ENCODE measurements at places on chromosomes 3 and 15.

GRCh38 chr3:189267981-189268613 lies 96.3 kb downstream of the TPRG1 start:
- DNase-seq = no peak

DNA sequence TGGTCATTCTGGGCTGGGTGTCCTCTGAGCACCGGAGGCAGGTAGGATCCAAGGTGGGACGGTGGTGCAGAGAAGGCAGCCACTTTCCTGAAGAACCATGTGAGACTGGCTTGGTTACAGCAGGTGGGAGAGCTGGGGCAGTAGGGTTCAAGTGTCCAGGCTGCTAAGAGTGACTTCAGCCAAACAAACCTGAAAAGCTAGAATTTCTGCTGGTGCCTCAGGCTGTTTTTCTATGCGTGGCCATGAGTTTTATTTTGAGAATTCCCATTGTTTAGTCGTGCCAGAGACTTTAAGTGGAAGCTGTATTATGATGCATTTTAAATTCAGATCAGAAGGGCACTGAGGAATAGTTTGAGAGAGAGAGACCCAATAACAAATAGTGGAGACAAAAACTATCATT lies 20.1 kb downstream of the USP13 start:
- DNase-seq = no peak

DNA sequence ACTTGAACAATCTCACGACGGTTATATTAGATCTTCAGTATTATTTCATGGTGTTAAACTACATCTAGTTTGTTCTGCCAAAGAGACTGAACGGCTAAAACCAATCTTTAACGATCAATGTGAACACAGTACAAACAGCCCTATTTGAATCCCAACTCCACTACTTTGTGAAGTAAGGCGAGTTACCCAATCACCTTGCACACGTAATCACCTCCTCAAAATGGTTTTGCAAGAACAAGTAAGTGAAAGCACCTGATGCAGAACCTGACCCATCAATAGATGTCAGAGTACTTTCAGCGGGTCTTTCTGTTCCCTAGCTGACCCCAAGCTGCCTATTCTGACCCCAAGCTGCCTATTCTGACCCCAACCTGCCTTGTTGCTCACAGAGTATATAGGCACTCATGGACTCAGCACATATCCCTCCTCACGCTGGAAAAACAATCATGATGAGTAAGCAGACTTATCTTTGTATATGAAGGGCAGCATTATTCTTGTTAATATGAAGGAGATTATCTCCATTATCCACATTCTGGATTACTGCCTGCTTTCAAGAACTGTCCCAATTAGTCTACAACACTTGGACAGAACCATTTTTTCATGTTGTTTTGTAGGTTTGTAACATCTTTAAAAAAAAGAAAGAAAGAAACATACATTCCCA lies 3.7 kb downstream of the KPNA1 start:
- no peak for DNase-seq

DNA sequence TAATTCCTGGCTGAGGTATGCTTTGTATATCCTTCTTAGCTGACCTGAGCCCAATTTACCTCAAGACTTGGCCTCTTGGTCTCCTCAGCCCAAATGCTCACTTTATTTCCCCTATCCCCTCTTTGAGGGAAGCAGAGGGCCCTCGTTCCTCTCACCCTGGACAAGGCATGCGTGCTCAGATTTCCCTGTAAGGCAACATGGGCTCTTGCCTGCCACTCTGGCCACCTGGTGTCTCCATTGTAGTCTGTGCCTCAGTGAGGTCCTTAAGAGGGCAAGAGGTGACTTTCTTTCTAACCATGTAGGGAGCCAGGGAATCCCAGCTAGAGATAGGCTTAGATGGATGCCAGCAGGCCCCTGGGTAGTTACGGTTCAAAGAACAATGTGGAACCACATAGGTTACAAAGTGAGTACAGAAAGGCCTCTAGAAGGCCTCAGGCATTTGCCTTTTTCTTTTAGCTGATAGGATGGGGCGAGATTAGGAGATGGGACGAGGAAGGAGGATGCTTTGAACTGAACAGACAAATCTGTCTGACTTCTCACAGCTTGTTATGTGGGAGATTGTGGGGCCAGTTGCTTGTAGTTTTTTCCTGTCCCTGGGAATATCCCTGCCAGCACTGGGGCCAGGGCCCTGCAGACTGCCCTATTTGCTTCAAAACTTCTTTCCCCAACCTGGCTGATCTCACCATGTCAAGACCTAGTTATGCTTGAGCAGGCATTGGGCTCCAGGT lies 1.1 kb upstream of the INTS14 start:
- DNase-seq = no peak

GRCh38 chr3:111323019-111323418 lies 219.0 kb upstream of the CD96 start:
- no peak for DNase-seq

- no peak for DNase-seq
Observed at GRCh38 chr3:45936261-45936660, 7.0 kb upstream of the CXCR6 start.

- no peak for DNase-seq
Observed at GRCh38 chr3:123568875-123569274, 16.0 kb downstream of the HACD2 start.

DNA sequence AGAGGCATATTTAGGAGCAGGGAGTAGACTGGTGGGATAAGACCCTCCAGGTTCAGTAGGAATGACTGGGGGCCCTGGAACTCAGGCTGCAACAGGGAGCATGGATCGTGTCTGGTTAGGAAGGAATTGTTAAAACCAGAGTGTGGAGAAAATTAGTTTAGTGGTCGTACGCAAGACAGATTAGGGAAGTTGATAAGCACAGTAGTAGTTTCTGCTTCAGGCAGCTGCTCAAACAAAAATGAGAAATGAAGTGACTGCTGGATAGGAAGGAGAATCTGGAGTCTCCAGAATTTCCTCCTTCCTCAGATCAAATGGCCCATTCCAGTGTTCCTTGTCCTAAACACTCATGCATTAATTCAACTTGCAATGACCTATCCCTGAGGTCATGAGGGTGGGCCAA lies 11.2 kb downstream of the MYD88 start:
- DNase-seq = no peak

DNA sequence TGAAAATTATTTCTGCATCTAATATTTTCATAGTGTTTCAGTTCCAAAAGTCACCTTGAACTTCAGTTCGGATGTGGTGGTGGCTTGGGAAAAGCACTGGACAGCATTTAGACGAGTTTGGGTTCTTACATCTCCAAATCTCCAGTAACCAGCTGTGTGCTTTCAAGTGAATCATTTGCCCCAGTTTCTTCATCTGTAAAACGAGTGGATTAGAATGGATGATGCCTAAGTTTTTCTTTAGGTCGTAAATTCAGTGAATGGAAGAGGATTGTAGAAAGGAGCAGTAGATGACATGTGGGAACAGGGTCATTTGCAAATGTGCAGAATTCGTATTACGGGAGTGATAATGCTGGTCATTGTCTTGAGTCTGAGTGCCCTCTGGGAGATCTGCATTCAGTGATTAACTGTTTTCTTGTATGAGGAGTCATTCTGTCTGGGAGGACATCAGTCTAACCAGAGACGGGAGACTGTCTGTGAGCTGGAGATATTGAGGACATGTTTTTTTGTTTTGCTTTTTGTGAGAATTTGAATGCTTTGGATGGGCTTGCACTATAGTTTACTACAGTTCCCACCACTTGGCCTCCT lies 641.6 kb upstream of the TBL1XR1 start:
- DNase-seq = no peak

- DNase-seq = no peak
Observed at GRCh38 chr3:171013822-171014748, 12.4 kb downstream of the SLC2A2 start.

- no peak for DNase-seq
Observed at GRCh38 chr3:41419809-41420208, 220.5 kb downstream of the CTNNB1 start.

DNA sequence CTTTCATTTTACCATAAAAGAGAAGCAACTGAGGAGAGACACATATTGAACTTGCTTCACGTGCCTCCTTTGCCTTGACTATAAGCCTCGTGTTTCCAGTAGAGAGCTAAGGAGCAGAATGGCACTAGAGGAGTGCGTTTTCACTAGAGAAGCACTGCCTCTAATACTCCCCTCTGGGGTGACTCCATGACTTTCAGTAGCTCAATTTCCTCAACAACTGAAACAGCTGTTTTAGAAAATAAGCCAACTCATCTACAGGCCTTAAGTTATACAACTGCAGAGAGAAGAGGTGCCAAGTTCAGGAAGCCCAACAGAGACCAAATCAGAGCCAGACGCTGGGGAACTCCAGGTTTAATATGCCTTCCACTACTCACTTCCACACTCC lies 1.9 kb downstream of the UBP1 start:
- no peak for DNase-seq

DNA sequence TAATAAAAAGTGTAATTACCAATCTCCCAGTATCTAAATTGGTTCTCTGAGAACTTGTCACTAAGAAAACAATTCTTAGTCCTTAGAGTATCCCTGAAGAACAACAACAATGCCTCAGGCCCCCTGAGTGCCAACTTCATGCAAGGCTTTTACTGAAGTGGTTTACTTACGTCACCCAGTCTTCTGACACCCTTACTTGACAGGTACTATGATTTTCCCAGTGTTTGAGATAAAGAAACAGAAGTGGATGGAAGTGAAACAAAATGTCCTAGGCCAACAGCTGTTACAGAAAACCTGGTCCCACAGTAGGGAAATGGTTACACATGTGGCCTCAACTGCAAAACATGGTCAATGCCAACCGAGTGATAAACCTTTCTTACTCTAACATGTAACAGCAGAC lies 331.1 kb downstream of the FOXP1 start:
- no peak for DNase-seq

GRCh38 chr15:39644136-39644535 lies 63.3 kb downstream of the THBS1 start:
- DNase-seq = no peak

- no peak for DNase-seq
Observed at GRCh38 chr15:45442507-45443135, 64.3 kb upstream of the GATM start.

DNA sequence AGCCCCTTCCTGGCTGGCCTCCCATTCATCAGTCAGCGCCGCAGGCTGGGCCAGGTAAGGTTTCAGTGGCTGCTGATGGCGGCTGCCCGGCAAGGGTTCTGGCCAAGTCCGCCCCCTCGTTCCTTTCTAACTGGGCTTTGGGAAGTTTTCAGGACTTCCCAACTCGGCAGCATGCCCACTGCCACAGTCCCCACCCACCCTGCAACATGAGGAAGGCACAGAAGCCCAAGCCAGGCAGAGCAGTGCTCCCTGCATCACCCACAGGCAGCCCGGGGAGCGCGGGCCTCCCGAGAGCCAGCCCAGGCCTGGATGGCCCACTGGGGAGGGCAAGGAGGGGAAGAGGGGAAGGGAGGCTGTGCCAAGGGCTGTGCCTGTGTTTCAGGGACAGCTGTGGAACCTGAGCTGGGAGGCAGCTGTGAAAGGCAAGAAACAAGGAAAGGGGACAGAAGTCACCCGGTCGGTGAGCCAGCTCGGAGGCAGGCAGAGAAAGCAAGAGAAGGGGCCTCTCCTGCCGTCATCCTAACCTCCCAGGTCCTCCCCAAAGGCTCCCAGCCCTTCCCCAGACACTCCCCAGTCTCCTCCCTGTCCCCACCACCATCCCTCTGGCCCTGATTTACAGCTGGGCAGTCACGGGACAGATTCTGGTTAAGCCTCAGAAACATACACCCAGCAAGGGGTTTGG lies 73.9 kb downstream of the CPN2 start:
- DNase-seq = no peak

DNA sequence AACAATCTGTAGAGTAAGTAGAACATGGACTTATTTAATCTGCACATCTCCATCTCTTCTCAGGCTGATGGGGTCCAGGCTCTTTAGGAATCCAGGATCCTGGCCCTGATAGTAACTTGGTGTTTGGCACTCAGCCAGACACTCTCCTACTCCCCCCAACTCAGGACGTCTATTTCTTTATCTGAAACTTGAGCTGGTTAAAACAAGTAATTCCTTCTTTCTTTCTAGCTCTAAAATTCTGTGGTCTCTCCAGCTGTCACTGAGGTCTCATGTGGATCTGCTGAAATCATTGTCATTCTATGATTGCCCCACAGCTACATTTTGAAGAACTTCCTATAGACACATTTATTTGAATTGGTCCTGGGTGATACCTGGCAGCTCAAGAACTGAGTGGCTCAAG lies 59.0 kb downstream of the TP63 start:
- no peak for DNase-seq

DNA sequence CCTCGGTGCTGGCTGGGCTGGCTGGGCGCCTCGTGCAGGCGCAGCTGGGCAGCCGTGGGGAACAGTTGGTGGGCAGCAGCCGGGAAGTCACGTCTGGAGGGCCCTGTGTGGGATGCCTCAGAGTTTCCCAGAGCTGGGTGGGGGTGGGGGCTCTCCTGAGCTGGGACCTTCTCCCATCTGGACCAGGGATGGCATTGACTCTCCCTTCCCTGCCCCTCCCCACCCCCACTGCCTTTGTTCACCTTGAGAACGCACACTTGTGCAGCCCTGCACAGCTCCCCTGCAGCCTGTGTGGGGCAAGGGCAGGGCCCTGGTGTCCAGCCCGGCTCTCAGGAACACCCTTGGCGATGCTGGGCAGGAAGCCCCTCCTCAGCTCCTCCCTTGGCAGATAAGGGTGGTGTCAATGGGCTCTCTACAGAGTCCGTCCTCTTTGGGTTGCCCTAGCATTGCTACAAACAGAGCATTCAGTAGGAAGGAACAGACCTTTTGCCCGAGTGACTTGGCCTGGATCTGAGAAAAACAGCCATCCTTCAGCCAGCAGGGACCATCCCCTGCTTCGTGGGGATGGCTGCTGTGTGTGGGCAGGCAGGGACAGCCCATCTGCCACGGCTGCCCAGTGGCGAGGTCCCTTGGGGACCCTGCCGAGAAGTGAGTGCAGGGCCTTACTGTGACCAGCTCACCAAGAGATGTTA lies 25.5 kb upstream of the KLF13 start:
- DNase-seq = no peak

DNA sequence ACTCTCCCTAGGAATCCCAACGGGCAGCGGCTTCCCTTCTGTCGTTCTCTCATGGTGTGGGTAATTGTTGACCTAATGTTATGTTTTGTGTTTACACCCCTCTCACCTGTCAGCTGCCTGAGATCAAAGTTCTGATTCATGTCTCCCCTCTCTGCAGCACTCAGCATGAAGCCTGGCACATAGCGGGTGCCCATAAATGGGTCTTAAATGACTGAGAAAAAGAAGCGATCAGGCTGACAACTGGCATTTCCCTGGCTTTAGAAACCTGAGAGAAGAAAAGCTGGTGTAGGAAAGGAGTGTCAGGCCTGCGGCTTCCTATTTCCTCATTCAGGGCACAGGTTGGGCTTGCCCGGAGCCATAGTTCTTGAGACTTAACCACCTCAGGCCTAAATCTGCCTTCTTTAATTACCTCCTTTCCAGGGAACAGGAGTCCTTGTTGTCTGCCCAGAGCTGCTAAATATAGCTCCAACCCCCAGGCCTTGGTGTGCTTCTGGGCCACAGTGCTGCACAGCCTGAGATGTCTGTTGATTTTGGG lies 31.8 kb downstream of the LPP start:
- DNase-seq = no peak

GRCh38 chr3:55567615-55568014 lies 80.5 kb upstream of the WNT5A start:
- DNase-seq = no peak

- no peak for DNase-seq
Observed at GRCh38 chr3:100184948-100185570, 70.8 kb upstream of the FILIP1L start.

Data from urinary bladder (tissue), 4 donors.